ENCODE measurements at places on chromosomes 2 and 18.

DNA sequence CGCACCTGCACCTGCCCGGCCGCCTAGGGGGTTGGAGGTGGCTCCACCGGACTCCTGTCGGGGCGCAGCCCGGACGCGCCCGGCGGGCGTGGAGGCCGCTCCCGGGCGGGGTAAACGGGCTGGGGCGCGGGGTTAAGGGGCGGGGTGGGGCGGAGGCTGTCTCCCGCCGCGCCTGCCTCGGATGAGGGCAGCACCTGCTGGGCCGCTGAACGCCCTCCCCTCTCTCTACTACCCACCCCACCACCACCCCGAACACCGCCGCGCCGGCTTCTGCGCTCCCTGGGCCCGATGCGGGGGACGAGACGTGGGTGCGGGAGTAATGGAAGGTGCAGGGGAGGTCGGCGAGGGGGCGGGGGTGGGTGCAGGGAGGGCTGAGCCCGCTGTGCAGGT, 224.8 kb upstream of the ID2 start:
- no peak for DNase-seq

- DNase-seq: no peak
These were observed 33.1 kb upstream of the REG3G start for GRCh38 chr2:78992451-78992806.

DNA sequence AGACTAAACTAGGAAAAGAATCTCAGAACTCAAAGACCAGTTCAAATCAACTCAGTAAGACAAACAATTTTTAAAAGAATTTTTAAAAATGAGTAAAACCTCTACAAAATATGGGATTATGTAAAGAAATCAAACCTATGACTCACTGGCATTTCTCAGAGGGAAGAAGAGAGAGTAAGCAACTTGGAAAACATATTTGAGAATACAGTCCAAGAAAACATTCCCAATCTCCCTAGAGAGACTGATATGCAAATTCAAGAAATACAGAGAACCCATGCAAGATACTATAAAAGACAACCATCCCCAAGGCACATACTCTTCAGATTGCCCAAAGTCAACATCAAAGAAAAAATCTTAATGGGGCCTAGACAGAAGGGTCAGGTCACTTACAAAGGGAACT, 162.7 kb downstream of the WDPCP start:
- no peak for DNase-seq

- DNase-seq: no peak
These were observed 62.0 kb downstream of the TRAPPC12 start for GRCh38 chr2:3441465-3441864.

GRCh38 chr2:207543272-207543671, 13.5 kb downstream of the CREB1 start:
- DNase-seq: no peak

GRCh38 chr2:26838121-26838906, 9.6 kb upstream of the DPYSL5 start:
- DNase-seq: no peak

- DNase-seq: no peak
These were observed 845.6 kb upstream of the CNTNAP5 start for GRCh38 chr2:123179526-123179925.

- DNase-seq: no peak
These were observed 216.3 kb downstream of the MYT1L start for GRCh38 chr2:2114707-2115245.

DNA sequence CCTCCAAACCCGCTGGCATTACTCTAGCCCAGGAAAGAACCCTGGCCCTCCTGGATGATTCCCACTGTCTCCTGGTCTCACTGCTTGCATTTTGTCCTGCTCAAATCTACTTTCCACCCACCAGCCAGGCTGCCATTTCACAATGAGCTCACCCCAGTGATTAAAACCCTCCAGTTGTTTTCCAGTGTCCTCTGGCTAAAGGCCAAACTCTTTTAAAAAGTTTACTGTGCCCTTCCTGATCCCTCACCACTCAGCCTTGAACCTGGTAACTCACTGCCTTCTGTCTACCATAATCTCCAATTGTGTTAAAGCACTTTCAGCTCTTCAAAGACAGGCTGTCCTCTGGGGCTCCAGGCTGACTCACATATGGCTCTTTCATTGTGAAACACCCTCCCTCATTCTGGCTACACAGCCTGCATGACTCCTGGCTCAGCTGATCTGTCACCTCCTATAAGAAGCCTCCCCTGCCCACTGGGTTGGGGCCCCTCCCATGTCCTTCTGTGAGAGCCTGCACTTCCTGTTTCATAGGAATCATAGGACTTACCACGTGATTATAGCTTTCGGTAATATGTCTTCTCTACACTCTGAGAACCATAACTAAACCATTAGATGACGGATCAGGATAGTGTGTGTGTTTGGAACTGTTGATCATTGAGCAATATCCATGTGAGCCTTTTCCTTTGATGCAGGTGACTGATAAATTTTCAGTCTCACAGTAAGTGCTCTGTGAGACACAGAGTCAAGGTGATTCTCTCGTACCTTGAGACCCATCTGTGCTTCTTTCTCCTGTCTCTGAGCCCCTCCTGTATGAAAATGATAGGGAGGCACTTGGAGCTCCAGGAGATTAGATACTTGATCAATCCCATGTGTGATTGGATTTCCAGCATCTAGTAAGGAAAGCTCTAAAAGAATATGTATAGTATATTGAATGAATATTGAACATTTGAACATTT, 590.8 kb upstream of the ID2 start:
- DNase-seq: no peak

GRCh38 chr18:48575301-48575657, 36.4 kb downstream of the CTIF start:
- DNase-seq: no peak

DNA sequence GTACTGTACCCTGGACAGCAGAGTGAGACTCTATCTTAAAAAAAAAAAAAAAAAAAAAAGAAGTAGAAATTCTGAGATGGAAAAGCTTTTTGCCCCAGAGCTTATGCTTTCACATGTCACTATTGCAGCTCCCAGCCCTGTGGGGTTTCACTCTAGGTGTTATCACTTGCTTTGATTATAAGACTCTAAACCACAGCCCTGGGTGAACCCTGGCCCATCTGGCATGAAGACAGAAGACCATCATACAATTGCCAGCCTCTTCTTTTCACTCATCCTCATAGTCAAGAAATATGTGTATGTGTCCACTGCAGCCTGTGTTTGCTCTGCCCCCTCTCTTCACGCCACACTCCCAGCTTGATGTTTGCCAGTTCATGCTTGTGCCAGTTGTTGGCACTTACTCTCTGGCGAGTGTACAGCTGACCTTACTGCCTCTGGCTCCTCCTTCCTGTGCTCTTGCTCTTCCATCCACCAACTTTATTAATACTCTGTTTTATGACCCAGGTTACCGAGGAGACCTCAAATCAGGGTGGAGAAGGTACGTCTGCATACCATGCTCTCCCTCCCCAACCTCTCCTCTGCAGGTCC, 136.7 kb upstream of the NCK2 start:
- DNase-seq: no peak

GRCh38 chr2:58920001-58920400, 678.9 kb upstream of the FANCL start:
- no peak for DNase-seq

- DNase-seq: no peak
These were observed 44.2 kb upstream of the HS6ST1 start for GRCh38 chr2:128362889-128363228.

DNA sequence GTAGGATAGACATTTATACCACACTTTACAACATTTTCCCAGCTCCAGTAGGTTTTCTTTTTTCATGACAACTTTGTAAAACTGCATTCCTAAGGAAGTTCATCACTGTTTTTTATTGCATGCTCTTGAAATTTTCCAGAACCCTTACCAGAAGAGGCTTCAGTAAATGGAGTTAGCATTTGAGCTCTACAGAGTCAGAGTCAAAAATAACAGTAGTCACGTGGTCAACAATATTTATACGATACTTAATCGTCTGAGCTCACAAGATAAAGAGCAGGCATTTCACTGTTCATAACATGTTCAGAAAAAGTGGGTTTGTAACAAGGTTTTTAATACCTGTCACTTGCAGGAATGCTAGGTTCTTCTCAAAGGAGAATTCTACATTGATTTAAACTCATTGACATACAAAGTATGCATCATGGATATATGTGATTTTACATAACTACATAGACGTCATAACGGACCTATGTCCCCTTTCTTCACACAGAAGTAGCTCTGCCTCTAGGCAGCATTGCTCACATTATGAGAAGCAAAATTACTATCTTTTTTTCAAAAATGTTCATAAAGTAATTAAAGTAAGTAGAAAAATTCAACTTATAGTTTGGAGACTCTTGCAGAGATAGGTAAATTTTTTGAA, 187.0 kb upstream of the COL3A1 start:
- no peak for DNase-seq

- DNase-seq: no peak
These were observed 90.4 kb downstream of the ANTXR1 start for GRCh38 chr2:69103419-69103818.

DNA sequence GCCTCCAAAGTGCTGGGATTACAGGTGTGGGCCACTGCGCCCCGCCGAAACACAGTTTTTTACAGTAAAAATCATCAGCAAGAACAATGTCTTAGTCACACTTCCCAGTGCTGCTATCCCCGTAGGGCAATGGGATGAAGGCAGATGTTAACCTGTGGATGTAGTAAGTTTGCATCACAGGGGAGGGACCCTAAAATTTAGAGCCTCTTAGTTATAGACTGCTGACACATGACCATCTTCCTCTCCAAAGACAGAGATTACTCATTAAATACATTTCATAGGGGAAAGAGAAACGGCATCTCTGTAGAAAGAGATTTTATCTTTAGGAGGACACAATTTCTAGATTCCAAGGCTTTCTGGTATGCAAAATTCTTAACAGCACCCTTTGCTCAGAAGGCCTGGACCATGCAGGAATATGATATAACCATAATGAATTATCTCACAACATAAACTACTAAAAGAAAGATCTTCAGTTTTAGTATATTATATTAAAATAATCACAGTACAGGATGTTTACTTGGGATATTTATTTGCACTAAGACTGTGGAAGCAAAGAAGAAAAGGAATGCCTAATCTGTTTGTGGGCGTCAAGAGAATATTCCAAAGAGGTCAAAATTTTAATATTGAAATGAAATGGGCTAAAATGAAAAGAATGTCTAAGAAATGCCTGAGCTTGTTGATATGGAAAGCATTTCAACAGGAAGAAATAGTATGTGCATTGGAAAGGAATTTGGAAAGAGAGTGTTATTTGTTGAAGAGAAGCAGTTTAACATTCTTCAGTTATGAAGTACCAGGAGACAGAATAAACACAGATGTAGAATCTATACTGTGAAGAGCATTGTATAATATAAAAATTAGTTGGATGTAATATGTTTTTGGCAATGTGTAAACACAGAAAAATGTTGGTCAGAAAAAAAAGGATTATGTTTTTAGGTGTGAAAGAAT, 1228.3 kb upstream of the CHAC2 start:
- DNase-seq: no peak

DNA sequence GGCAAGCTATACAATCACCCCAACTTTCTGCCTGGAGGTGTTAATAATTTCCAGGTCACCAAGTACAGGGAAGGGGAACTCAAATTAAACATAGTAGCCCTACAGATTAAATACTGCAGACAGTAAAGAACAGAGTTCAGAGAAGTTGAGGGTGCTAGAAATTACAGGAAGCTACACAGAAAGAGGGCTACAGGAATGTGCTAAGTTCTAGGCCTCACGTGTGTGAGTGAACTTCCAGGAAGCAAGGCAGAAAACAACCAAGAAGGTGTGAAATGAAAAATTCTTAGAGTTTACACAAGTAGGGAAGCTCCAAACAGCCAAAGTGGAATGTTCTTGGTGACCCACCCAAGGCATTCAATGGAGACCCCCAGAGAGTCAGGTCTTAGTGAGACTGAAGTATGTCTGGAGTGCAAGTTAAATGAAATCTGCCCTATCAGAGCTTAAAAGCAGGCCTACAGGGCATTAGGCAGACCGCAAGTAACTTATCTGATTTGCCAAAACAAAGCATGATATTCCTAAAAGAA, 58.1 kb upstream of the RNU4ATAC start:
- no peak for DNase-seq

DNA sequence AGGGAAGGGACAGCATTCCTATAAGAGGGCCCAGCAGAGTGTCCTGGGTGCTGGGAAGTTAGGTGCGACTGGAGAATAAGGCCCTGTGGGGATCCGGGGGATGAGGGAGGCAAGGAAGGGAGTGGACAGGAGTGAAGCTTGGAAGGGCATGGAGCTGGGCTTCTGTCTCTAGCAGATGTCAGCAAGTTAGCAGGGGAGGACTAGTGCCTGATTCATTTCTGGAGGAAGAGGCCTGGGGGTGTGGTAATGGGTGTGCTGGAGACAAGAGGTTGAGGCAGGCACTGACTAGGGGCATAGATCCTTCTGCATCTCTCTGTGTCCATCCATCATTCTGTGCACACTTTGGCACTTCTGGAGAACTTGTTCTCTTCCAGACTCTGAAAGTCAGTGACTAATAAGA, 134.7 kb downstream of the ACOXL start:
- DNase-seq: no peak

GRCh38 chr18:66708646-66709045, 104.8 kb upstream of the CDH19 start:
- no peak for DNase-seq

Measured in nucleus accumbens (tissue), 56 donors.